ENCODE measurements at places on chromosomes 13 and 19.

GRCh38 chr13:27605610-27606200, 14.6 kb downstream of the LNX2 start:
- no peak overlapping the region for H3K4me3 ChIP-seq
- no peak for DNase-seq
- H3K27me3 ChIP-seq: no peaks in the 10 kb centered on the region
- no peaks in the 10 kb centered on the region for H3K4me1 ChIP-seq
- no peak overlapping the region for H3K27ac ChIP-seq

DNA sequence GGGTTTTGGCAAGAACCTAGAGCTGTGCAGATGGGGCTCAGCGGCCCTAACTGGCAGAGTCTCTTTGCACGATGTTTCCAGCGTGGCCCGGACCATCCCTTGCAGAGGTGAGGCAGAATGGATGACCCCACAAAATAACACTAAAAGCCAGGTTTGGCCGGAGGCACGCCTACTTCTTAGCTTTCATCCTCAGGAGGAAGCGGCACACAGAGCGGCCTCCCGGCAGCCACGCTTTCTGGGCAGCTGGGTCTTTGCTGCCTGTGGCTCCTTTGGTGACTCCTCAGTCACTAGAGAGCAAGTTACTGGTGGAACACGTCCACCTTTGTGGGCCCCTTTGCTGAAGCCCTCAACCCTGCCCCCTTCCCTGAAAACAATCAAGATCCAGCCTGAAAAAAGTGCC, 25.2 kb downstream of the TEX29 start:
- H3K4me1 ChIP-seq: no peaks in the 10 kb centered on the region
- DNase-seq: no peak
- no peaks in the 10 kb centered on the region for H3K36me3 ChIP-seq

GRCh38 chr19:7337380-7338194, 11.2 kb upstream of the ARHGEF18 start:
- DNase-seq: no peak
- peak overlapping the region; percentile 64 for H3K27ac ChIP-seq
- no peaks in the 10 kb centered on the region for H3K36me3 ChIP-seq
- no peaks in the 10 kb centered on the region for H3K27me3 ChIP-seq
- no peaks in the 10 kb centered on the region for H3K4me1 ChIP-seq
- no peak overlapping the region for H3K4me3 ChIP-seq

- H3K27me3 ChIP-seq: no peaks in the 10 kb centered on the region
- H3K4me1 ChIP-seq: no peaks in the 10 kb centered on the region
- no peak overlapping the region for H3K27ac ChIP-seq
- no peaks in the 10 kb centered on the region for H3K36me3 ChIP-seq
Observed at GRCh38 chr13:45863709-45864590, 12.4 kb upstream of the SIAH3 start.

GRCh38 chr13:114124921-114125320, 7.5 kb downstream of the RASA3 start:
- H3K27me3 ChIP-seq: no peaks in the 10 kb centered on the region
- no peak overlapping the region for H3K4me3 ChIP-seq
- no peaks in the 10 kb centered on the region for H3K36me3 ChIP-seq

GRCh38 chr13:112561478-112561877, 26.5 kb downstream of the TUBGCP3 start:
- no peak overlapping the region for H3K4me3 ChIP-seq
- H3K4me1 ChIP-seq: no peaks in the 10 kb centered on the region
- no peak overlapping the region for H3K27ac ChIP-seq
- no peaks in the 10 kb centered on the region for H3K36me3 ChIP-seq
- DNase-seq: no peak

- no peaks in the 10 kb centered on the region for H3K27me3 ChIP-seq
- no peaks in the 10 kb centered on the region for H3K4me1 ChIP-seq
Observed at GRCh38 chr13:51270623-51271415, 48.6 kb downstream of the FAM124A start.

DNA sequence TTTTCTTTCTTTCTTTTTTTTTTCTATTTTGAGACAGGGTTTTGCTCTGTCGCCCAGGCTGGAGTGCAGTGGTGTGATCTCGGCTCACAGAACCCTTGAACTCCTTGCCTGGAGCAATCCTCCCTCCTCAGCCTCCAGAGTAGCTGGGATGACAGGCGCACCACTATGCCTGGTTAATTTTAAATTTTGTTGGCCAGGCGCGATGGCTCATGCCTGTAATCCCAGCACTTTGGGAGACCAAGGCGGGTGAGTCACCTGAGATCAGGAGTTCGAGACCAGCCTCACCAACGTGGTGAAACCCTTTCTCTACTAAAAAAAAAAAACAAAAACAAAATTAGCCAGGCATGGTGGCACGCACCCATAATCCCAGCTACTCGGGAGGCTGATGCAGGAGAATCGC, 8.7 kb upstream of the SBNO2 start:
- H3K36me3 ChIP-seq: no peaks in the 10 kb centered on the region
- peaks cover 6% of the 10 kb centered on the region for H3K4me1 ChIP-seq
- no peak for DNase-seq
- H3K27me3 ChIP-seq: no peaks in the 10 kb centered on the region

GRCh38 chr13:32431361-32431760, 3.4 kb upstream of the N4BP2L1 start:
- DNase-seq: no peak
- H3K36me3 ChIP-seq: no peaks in the 10 kb centered on the region
- H3K27me3 ChIP-seq: no peaks in the 10 kb centered on the region
- no peaks in the 10 kb centered on the region for H3K4me1 ChIP-seq
- no peak overlapping the region for H3K4me3 ChIP-seq

GRCh38 chr19:48354332-48354992, 9.3 kb downstream of the TMEM143 start:
- no peaks in the 10 kb centered on the region for H3K36me3 ChIP-seq
- DNase-seq: no peak
- H3K27ac ChIP-seq: no peak overlapping the region
- H3K27me3 ChIP-seq: no peaks in the 10 kb centered on the region

GRCh38 chr19:34319785-34320184, 45.2 kb upstream of the GPI start:
- peaks cover 4% of the 10 kb centered on the region for H3K36me3 ChIP-seq
- H3K4me1 ChIP-seq: peaks cover 13% of the 10 kb centered on the region
- peak; percentile 45 for DNase-seq
- no peaks in the 10 kb centered on the region for H3K27me3 ChIP-seq

DNA sequence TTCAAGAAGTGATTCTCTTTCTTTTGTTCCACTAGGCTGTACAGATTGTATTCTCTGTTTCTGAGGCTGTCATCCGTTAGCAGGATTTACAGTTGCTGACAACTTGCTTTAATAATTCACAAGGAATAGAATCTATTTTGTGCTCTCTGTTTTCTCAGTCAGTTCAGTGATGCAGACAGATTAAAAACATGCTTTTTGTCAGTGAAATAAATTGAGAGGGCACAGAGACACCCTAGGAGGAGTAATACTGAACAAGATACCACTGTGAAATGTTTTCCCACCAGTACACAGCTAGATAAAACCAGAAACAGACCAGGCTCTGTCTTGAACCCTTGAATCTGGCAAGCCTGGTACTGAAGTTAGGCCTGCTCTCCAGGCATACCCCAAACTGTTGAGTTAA, 58.7 kb downstream of the LACC1 start:
- no peak for DNase-seq
- no peaks in the 10 kb centered on the region for H3K4me1 ChIP-seq
- no peak overlapping the region for H3K4me3 ChIP-seq
- no peaks in the 10 kb centered on the region for H3K27me3 ChIP-seq
- H3K27ac ChIP-seq: no peak overlapping the region
- no peaks in the 10 kb centered on the region for H3K36me3 ChIP-seq

GRCh38 chr13:99661791-99662190, 160.5 kb downstream of the TM9SF2 start:
- no peak for DNase-seq
- H3K27ac ChIP-seq: no peak overlapping the region
- H3K36me3 ChIP-seq: no peaks in the 10 kb centered on the region

GRCh38 chr13:104015646-104016396, 949.6 kb upstream of the SLC10A2 start:
- no peak overlapping the region for H3K27ac ChIP-seq
- no peak for DNase-seq
- H3K36me3 ChIP-seq: no peaks in the 10 kb centered on the region
- H3K27me3 ChIP-seq: no peaks in the 10 kb centered on the region
- no peaks in the 10 kb centered on the region for H3K4me1 ChIP-seq

DNA sequence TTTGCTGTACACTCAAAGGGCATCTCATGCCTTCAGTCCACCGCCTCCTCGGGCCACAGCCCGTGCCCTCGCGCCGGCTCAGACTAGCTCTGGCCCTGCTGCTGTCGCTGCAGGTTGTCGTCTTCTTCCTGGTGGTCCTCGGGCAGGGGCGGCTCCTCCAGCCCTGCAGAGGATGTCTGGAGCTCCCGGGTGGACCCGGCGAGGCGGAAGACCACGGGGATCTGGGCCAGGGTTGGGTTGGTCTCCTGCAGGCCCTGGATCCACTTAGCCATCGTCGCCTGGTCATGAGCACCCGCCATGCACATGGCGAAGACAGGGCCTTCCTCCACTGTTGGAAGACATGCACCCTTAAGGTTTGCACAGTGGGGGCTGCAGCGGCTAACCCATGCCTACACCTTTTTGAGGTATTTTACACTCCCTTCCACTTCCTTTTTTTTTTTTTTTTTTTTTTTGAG, 489 bp upstream of the ZNF653 start:
- no peaks in the 10 kb centered on the region for H3K27me3 ChIP-seq
- H3K36me3 ChIP-seq: no peaks in the 10 kb centered on the region
- H3K27ac ChIP-seq: peak overlapping the region; percentile 97
- DNase-seq: no peak

DNA sequence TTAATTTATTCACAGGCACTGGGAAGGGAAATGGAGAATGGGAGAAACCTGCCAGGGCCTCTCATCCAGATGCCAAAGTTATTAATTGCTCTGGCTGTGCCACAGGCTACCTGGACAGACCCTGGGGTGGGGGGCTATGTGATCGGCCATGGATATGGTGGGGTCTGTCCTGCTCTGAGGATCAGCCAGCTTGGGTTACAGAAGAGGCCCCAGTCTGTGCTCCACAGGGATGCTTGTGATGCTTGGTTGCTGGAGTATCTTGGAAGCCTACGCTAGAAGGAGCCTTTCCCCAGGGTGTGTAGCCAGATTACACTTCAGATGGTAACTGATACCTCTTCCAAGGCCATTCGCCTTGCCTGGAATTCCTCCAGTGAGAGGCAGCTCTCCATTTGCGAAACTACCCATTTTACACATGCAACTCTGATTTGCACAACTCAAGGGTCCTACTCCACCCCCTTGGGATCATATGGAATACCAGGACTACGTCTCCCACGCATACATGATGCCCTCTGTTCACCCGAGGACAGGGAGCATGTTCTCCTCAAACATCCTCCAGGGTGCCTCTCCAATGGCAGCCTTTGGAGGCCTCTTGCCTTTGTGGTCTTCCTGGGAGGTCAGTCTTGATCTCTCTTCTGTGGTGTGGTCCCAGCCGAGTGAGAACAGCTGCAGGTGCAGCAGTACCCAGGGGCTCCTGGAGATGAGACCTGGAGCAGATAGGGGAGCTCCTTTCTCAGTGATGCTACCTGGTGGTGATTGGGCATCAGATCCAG, 186.6 kb upstream of the TSHZ3 start:
- H3K4me1 ChIP-seq: no peaks in the 10 kb centered on the region
- no peak for DNase-seq
- no peak overlapping the region for H3K27ac ChIP-seq
- H3K4me3 ChIP-seq: no peak overlapping the region
- H3K36me3 ChIP-seq: no peaks in the 10 kb centered on the region

- no peaks in the 10 kb centered on the region for H3K4me1 ChIP-seq
- no peaks in the 10 kb centered on the region for H3K36me3 ChIP-seq
- DNase-seq: no peak
- H3K4me3 ChIP-seq: no peak overlapping the region
- H3K27me3 ChIP-seq: no peaks in the 10 kb centered on the region
Observed at GRCh38 chr13:73548449-73548848, 489.6 kb downstream of the KLF5 start.

DNA sequence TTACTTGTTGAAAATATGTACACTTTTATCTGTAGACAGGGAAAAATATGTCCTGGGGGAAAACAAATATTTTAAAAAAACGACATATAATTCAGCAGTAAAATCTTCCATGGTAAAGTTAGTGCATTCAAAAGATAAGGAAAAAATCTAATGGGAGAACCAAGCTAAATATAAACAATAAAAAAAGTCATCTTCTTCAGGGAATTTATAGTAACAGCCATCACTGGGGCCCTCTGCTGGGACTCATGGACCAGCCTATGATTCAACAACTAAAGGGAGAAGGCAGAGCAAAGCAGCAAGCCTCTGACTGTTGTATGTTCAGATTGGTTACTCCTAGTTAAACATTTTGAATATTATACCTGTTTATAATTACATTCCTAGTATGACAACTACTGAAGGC, 93.0 kb downstream of the ITGBL1 start:
- H3K4me1 ChIP-seq: no peaks in the 10 kb centered on the region
- H3K36me3 ChIP-seq: no peaks in the 10 kb centered on the region
- H3K4me3 ChIP-seq: no peak overlapping the region
- H3K27me3 ChIP-seq: no peaks in the 10 kb centered on the region
- DNase-seq: no peak

DNA sequence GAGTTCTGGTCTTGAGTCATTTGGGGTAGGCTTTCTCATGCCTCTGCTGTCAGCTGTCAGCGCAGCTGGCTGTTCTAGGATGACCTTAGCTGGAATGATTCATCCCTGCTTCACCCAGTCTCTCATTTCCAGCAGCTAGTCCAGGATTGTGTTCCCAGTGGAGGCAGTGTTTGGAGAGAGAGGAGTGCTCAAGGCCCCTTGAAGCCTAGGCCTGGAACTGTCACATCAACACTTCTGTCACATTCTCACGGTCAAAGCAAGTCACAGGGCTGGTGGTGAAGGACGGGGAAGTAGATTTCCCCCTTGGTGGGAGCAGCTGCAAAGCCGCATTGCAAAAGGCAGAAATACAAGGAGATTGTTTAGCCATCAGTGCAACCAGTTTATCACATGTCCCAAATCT, 15.2 kb downstream of the TPT1 start:
- H3K27me3 ChIP-seq: no peaks in the 10 kb centered on the region
- no peak for DNase-seq
- no peak overlapping the region for H3K4me3 ChIP-seq
- H3K4me1 ChIP-seq: no peaks in the 10 kb centered on the region
- H3K36me3 ChIP-seq: no peaks in the 10 kb centered on the region

GRCh38 chr19:32910874-32911273, 41.3 kb upstream of the SLC7A9 start:
- no peak for DNase-seq
- H3K27me3 ChIP-seq: no peaks in the 10 kb centered on the region
- no peaks in the 10 kb centered on the region for H3K4me1 ChIP-seq
- H3K36me3 ChIP-seq: peaks cover 16% of the 10 kb centered on the region

DNA sequence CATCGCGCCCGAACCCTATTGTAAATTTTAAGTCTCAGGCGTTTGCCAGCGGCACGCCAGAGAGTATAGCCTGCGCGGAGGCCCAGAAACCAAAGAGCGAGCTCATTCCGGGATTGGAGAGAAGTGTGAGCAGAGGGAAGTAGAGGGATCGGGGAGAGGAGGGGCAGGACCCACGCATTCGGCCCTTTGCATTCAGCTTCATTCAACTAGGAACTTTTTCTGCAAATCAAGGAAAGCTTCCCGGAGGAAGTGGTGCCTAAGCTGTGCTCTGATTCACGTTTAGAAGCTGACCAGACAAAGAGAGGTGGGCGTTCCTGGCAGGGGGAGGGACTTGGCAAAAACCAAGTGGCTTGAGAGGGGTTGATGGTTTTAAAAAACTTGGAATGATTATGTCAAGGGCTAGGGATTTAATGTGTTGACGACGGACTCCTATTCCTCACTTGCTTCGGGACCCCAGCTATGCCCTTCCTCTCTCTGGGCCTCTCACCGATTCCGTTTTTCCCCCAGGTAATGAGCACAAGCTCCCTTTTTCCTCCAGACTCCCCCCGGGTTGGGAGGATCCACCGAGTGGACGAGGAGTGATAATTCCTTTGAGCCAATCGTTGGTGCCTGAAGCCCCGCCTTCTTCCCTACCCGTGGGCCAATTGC, 811 bp upstream of the PRMT1 start:
- peak overlapping the region; percentile 50 for H3K4me3 ChIP-seq
- no peaks in the 10 kb centered on the region for H3K27me3 ChIP-seq
- peak; percentile 81 for DNase-seq
- H3K27ac ChIP-seq: peak overlapping the region; percentile 86

Data from Peyer's patch (tissue), 4 donors.